ENCODE measurements at places on chromosomes 7 and 10. TPM values are rescaled to one million over a fixed set of nuclear protein-coding genes. Genes with fewer than 3 reads are reported as not detected.

AKR1D1 gene
- total RNA-seq, result 0.05 TPM

NEBL gene
- 7.6 TPM for total RNA-seq

MBL2 gene
- total RNA-seq, result 0.05 TPM

IFIT1B gene
- 0.38 TPM for total RNA-seq

SNX13 gene
- 33.4 TPM for total RNA-seq

FAM25A gene
- total RNA-seq, result 0.47 TPM

KNDC1 gene
- 0.19 TPM for total RNA-seq

ENKUR gene
- total RNA-seq, result 0.05 TPM

GPR37 gene
- 0.52 TPM for total RNA-seq

ASAH2B gene
- total RNA-seq, result 1.1 TPM

- no peaks in the 10 kb centered on the region for H3K4me1 ChIP-seq
- no peak overlapping the region for H3K4me3 ChIP-seq
- no peak overlapping the region for H3K27ac ChIP-seq
Observed at GRCh38 chr10:9043466-9043865, 989.0 kb downstream of the GATA3 start.

DNA sequence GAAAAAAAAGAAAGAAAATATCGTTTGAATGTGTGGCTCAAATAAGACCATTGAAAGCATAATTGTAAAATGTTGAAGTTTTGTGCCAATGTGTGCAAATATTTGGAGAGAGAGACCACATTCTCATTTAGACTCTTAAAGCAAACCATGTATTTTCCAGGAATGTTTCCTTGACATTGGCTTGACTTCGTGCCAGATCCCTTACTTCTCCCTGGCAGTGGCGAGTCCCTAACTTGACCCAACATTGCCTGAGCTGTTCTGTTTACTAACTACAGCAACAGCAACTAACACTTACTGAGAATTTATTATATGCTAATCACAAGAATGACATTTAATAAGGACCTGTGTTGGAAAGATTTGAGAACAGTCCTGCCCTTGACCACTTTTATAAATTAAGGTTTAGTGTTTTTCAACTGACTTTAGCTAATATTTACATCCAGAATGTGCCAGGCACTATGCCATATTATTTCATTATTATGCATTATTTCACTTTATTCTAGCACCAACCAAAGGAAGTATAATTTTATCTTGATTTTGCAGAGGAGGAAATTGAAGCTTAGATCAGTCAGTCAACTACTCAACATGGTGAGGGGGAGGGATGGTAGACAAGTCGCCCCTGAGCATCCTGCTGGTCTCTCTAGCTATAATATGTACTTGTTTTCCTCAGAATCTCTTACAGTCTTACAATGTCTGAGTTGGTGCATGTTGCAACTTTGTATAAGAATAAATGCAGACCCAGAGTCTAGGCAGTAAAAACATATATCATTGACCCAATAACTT lies 29.7 kb downstream of the ZNF467 start:
- no peaks in the 10 kb centered on the region for H3K4me1 ChIP-seq
- no peak overlapping the region for H3K27ac ChIP-seq
- H3K36me3 ChIP-seq, result no peaks in the 10 kb centered on the region
- no peak for DNase-seq
- H3K4me3 ChIP-seq, result no peak overlapping the region
- H3K27me3 ChIP-seq, result peaks cover 16% of the 10 kb centered on the region

- no peak for DNase-seq
- no peak overlapping the region for H3K27ac ChIP-seq
- no peaks in the 10 kb centered on the region for H3K4me1 ChIP-seq
- no peak overlapping the region for H3K4me3 ChIP-seq
- peaks cover 56% of the 10 kb centered on the region for H3K36me3 ChIP-seq
Observed at GRCh38 chr7:128757203-128757602, 18.0 kb downstream of the CALU start.

DNA sequence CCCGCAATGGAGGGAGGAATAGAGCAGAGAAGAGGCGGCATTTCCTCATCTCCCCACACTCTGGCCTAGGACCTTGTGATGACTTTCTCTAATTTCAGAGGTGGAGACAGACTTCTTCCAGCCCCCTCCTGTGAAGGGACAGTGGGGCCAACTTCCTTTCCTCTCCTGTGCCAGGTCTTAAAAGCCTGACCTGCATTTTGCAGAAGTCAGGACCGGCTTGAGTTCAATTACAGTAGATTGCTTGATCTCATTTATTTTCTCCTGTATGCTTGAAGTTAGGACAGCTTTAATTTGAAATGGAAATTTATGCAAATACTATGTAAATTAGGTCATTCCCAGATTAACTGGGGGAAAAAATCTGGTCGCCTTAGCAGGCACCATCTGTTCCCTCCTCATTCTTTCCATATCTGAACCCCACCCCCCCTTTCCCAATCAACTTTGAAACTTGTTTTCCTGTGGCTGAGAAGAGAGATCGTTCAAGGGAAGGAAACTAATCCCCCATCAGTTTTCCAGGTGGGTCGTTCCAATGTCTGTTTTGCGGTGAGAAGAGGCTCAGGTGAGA lies 57.1 kb downstream of the SYPL1 start:
- H3K4me3 ChIP-seq, result no peak overlapping the region
- peaks cover 4% of the 10 kb centered on the region for H3K27me3 ChIP-seq
- peaks cover 5% of the 10 kb centered on the region for H3K4me1 ChIP-seq
- H3K36me3 ChIP-seq, result no peaks in the 10 kb centered on the region
- DNase-seq, result no peak
- H3K27ac ChIP-seq, result no peak overlapping the region

DNA sequence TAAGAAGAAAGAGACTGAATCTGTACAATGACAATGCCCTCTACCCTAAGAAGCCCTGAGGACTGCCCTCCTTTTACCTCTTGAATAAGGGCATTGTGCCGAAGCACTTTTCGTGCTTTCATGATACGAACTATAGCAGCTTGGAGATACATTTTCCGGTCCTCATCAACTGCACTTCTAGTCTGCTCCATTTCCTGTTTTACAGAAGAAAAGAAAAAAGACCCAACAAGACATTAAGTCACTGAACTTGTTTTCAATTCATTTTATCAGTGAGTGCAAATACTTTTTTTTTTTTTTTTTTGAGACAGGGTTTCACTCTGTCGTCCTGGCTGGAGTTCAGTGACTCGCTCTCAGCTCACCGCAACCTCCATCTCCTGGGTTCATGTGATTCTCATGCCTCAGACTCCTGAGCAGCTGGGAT lies 78.4 kb downstream of the CUL2 start:
- H3K27me3 ChIP-seq, result no peaks in the 10 kb centered on the region
- DNase-seq, result no peak
- no peak overlapping the region for H3K4me3 ChIP-seq
- H3K4me1 ChIP-seq, result no peaks in the 10 kb centered on the region
- peaks cover 36% of the 10 kb centered on the region for H3K36me3 ChIP-seq

GRCh38 chr7:137036768-137037167 lies 168.3 kb downstream of the CHRM2 start:
- H3K36me3 ChIP-seq, result no peaks in the 10 kb centered on the region
- no peak overlapping the region for H3K27ac ChIP-seq
- DNase-seq, result no peak
- no peak overlapping the region for H3K4me3 ChIP-seq

DNA sequence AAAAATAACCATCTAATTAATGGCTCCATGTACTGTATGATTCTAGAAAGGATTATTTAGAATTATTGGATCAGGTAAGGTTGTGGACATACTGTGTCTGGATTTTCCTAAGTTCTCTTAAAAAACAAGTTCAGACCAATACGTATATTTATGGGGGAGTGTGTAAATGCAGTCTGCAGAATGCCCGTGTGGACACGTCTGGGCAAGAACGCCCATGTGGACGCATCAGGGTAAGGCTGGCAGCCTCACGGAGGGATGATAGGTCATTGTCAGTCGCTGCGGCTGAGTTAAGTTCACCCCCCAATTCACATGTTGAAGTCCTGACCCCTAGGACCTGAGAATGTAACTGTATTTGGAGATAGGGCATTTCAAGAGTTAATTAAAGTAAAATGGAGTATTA lies 160.0 kb upstream of the SHH start:
- H3K4me3 ChIP-seq, result no peak overlapping the region
- H3K36me3 ChIP-seq, result no peaks in the 10 kb centered on the region
- H3K27ac ChIP-seq, result no peak overlapping the region
- H3K27me3 ChIP-seq, result peaks cover 7% of the 10 kb centered on the region
- no peak for DNase-seq

GRCh38 chr10:4313051-4313450 lies 513.0 kb upstream of the AKR1E2 start:
- no peaks in the 10 kb centered on the region for H3K36me3 ChIP-seq
- DNase-seq, result no peak
- no peaks in the 10 kb centered on the region for H3K27me3 ChIP-seq
- no peaks in the 10 kb centered on the region for H3K4me1 ChIP-seq
- H3K27ac ChIP-seq, result no peak overlapping the region
- H3K4me3 ChIP-seq, result no peak overlapping the region

- peaks cover under 1% of the 10 kb centered on the region for H3K4me1 ChIP-seq
- DNase-seq, result no peak
- H3K27me3 ChIP-seq, result no peaks in the 10 kb centered on the region
Observed at GRCh38 chr10:114552050-114552449, 106.0 kb downstream of the ABLIM1 start.

DNA sequence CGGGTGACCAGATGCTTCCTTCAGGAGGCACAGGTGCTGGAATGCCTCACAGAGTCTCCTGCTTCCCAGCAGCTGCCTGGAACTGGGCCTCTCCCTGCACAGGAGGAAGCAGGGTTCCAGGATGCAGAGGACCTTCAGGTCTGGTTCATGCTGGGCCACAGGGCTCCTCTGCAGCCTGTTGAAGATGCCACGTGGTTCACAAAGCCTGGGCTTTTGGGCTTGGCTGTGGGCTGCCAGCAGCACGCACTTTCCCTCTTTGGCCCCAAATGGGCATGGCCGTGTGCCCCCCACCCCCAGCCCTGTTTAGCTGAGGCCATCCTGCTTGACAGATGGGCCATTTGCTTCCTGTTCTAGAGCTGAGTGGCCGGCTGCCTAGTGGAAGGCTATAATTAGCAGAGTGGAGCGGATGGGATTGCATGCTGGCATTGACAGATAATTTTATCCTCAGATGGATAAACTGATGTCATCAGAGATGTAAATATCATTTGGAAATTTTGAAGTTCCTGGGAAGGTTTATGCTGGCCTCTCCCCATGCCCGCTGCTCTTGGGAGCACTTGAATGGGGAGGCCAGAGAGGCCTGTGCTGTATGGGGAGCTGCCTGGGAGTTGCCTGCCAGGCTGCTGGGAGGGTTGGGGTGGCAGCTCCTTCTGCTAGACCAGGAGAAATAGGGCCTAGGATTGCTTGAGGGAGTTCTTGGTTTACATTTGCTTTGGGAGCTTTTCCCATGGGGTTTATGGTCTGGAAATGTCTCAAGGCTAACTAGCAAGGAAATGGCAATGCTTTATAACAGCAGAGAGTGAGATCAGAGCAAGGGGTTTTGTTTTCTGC lies 28.2 kb downstream of the TSPAN15 start:
- no peak overlapping the region for H3K4me3 ChIP-seq
- H3K4me1 ChIP-seq, result peaks cover 2% of the 10 kb centered on the region
- H3K27me3 ChIP-seq, result no peaks in the 10 kb centered on the region
- H3K27ac ChIP-seq, result no peak overlapping the region

- no peaks in the 10 kb centered on the region for H3K36me3 ChIP-seq
- no peaks in the 10 kb centered on the region for H3K4me1 ChIP-seq
- no peak overlapping the region for H3K27ac ChIP-seq
- peaks cover 3% of the 10 kb centered on the region for H3K27me3 ChIP-seq
- H3K4me3 ChIP-seq, result no peak overlapping the region
Observed at GRCh38 chr7:39083781-39084180, 106.1 kb downstream of the POU6F2 start.

GRCh38 chr10:129459762-129460539 lies 7.1 kb upstream of the MGMT start:
- H3K27me3 ChIP-seq, result no peaks in the 10 kb centered on the region
- DNase-seq, result no peak
- no peaks in the 10 kb centered on the region for H3K4me1 ChIP-seq
- H3K36me3 ChIP-seq, result no peaks in the 10 kb centered on the region

DNA sequence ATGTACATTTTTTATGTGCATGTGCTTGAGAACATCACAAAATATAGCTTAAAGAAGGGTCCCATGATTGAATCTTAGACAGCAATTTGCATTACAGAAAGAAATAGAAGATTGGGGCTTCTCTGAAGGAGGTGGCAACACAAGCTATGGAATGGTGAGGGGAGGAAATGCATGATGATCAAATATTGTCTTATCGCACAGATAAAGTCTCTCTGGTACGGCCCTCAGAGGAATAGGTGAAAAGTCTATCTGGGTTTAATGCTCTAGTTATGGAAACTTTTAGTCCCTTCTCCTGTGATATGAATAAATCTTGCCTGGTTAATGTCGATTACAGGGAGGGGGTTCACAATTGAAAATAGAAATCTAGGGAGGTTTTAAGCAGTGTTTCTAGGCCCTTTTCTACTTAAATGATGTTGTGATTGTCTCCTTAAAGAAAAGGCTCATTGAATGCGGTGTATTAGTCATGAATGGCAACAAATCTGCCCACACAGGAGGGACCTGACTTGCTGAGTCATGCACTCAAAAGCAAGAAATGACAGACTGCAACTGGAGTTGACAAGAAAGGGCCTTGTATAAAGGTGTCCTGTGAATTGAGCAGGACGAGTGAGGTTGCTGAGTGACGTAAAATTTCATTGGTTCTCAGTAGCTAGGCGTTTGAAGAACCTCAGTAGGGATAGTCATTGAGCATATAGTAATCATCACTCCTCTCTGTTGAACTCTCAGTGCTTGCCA lies 133.4 kb upstream of the CSTF2T start:
- DNase-seq, result no peak
- no peak overlapping the region for H3K4me3 ChIP-seq
- H3K36me3 ChIP-seq, result no peaks in the 10 kb centered on the region
- H3K27ac ChIP-seq, result no peak overlapping the region

- no peaks in the 10 kb centered on the region for H3K4me1 ChIP-seq
- DNase-seq, result no peak
- H3K36me3 ChIP-seq, result peaks cover 42% of the 10 kb centered on the region
- H3K27me3 ChIP-seq, result no peaks in the 10 kb centered on the region
Observed at GRCh38 chr7:22214000-22214399, 143.0 kb downstream of the RAPGEF5 start.

- no peak overlapping the region for H3K27ac ChIP-seq
- no peaks in the 10 kb centered on the region for H3K36me3 ChIP-seq
- DNase-seq, result no peak
- H3K4me1 ChIP-seq, result no peaks in the 10 kb centered on the region
- no peak overlapping the region for H3K4me3 ChIP-seq
- no peaks in the 10 kb centered on the region for H3K27me3 ChIP-seq
Observed at GRCh38 chr10:88642209-88642608, 22.0 kb upstream of the LIPF start.

- no peak overlapping the region for H3K4me3 ChIP-seq
- H3K27me3 ChIP-seq, result no peaks in the 10 kb centered on the region
- H3K27ac ChIP-seq, result no peak overlapping the region
- no peaks in the 10 kb centered on the region for H3K4me1 ChIP-seq
- H3K36me3 ChIP-seq, result no peaks in the 10 kb centered on the region
Observed at GRCh38 chr7:113880559-113880958, 38.2 kb downstream of the PPP1R3A start.

GRCh38 chr10:44126291-44126717 lies 258.6 kb downstream of the CXCL12 start:
- H3K36me3 ChIP-seq, result no peaks in the 10 kb centered on the region
- no peak overlapping the region for H3K4me3 ChIP-seq
- H3K4me1 ChIP-seq, result no peaks in the 10 kb centered on the region
- no peak for DNase-seq
- H3K27ac ChIP-seq, result no peak overlapping the region
- H3K27me3 ChIP-seq, result no peaks in the 10 kb centered on the region
